ENCODE measurements at places on chromosomes 4 and X.
A peak's percentile ranks its signal among the peaks of the same experiment; 100 is the strongest.

DNA sequence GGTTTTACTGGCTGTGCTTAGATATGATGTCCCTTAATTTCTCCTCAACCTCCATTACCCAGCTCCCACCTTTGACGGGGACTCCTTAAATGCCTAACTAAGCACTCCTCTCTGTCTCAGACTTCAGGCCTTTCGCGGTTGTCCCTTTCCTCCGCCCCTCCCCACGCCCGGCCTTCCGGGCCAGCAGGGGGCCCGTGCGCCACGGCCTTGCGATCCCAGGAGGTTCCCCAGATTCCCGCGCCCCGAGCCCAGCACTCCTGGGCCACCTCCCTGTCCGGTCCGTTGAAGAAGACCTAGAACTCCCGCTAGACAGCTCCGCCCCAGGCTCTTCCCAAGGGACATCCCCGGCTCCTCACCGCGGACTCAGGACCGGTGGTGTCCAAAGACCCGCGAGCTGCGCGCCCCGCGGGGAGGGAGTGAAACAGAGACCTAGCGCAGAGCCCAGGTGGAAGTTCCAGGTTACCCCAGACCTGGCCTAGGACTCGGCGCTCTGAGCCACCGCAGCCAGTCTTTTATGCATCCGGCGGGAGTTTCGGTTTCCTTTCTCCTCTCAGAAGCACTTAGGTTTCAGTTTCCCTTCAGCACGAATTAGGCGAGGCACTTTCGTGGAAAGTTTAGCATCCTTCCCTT, at the start of gene DDX60:
Gene DDX60, minus strand, starts transcription at position 487 of the 630 bp plus-strand sequence. CDS start 7,493 bp downstream, outside the sequence.
- peak; percentile 37 for DNase-seq

DNA sequence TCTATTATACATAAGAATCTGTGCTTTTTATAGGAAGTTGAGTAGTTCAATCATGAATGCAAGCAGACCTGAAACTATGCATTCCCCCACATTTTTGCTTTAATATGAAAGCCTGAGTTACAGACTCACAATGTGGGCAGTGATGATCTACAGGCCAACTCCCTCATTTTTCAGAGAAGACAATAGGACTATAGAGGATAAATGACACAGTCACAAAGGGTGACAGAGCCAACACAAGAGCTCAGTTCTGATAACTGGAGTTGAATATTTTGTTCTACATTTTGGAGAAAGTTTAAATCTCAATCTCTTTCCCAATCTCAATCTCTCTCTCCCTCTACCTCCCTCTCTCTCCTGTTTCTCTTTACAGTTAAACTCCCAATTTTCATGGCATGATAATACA, 27.0 kb downstream of the MBNL3 start:
- DNase-seq = no peak

DNA sequence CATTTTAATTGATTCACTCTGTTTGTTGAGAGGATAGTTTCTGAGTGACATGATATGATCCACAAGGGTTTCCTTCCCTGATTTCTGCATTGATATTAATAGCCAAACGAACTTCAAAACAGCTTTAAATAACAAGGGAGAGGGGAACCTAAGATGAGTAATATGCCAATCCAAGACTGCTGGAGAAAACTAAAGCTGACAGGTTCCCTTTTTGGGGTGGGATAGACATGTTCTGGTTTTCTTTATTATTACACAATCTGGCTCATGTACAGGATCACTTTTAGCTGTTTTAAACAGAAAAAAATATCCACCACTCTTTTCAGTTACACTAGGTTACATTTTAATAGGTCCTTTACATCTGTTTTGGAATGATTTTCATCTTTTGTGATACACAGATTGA, 182.2 kb downstream of the AR start:
- no peak for DNase-seq

GRCh38 chr4:108244606-108245005, 75.9 kb upstream of the LEF1 start:
- DNase-seq = no peak

- DNase-seq = no peak
Observed at GRCh38 chrX:42466332-42467046, 311.5 kb downstream of the PPP1R2C start.

DNA sequence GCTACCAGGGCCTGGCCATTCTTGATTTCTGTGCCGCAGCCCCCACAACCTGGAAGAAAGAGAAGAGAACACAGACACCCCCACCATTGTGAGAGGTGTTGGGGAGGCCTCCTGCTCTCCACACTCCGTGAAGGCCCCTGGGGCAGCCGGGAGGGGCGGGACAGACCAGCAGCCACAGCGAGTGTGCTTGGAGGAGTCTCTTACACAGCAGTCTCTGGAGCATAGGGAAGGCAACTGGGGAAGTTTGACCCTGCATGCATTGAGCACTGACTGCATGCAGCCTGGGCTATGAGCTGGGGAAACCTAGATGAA, 77.9 kb downstream of the ABLIM2 start:
- DNase-seq = no peak

DNA sequence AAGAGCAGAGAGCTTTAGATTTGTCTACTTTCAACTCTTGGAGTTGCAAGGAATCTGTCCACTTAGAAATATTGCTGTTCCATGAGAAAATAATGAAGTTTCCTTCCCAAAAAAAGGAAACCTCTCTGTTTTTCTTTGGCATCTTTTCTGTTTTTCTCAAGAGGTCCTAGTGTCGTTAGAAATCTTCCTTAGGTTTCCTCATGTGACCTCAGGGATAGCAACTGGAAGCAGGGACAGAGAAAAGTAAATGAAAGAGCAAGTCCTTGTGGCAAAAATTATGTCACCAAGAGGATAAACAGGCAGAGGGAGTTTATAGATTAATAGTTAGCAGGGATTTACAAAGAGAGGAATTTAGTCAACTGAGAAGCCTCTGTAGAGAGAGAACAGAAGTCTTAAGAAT, 478.4 kb upstream of the ADGRL3 start:
- DNase-seq = no peak

- DNase-seq = no peak
Observed at GRCh38 chrX:123424546-123424945, 240.5 kb downstream of the GRIA3 start.

GRCh38 chr4:59612235-59612634, 1587.9 kb upstream of the ADGRL3 start:
- DNase-seq = no peak

DNA sequence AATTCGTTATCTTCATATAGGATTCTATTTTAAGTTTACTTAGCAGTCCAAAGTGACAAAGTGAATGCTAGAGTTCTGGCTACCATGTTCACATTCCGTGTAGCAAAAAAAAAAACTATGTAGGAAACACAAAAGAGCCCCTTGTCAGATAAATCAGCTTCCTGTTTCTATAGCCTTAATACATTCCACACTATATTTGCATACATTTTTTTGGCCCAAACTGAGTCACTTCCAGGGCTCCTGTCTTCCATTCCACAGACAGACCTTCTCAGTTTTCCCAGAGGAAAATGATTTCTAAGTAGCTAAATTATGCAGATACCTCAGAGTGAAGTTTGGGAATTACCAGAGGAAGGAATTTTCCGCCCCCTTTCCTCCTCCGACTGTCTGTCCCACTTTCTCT, 841.9 kb upstream of the HS3ST1 start:
- DNase-seq = peak; percentile 12

GRCh38 chr4:18722748-18723191, 701.2 kb upstream of the LCORL start:
- DNase-seq = no peak

GRCh38 chr4:3820806-3821579, 54.8 kb downstream of the ADRA2C start:
- no peak for DNase-seq

DNA sequence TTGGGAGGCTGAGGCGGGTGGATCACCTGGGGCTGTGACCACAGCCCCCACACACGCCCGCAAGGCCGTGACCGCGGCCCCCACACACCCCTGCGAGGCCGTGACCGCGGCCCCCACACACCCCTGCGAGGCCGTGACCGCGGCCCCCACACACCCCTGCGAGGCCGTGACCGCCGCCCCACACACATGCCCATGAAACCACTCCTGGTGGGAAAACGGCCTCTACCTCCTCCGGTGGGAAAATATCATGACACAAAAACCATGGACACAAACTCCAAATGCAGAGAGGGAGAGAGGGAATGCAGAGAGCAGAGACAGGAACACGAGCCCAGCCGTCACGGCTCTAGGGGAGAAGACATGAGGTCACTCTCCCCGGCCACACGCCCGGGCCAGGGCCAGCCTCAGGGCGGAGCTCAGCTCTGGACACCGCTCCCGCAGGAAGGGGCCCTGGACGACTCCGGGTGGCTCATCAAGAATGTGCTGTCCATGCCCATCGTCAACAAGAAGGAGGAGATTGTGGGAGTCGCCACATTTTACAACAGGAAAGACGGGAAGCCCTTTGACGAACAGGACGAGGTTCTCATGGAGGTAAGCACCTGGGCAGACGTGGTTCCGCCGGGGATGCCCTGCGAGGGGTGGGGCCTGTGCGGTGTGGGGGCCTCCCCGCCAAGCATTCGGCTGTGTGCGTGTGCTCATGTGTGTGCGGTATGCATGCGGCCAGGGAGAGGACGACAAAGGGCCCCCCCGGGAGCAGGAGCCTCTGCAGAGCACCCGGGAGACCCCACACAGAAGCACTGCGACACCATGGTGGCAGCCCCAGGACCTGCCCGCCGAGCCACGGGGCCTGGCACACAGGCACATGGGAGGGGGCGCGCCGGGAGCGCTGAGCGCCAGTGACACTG, 17.4 kb downstream of the ATP5ME start:
- no peak for DNase-seq

DNA sequence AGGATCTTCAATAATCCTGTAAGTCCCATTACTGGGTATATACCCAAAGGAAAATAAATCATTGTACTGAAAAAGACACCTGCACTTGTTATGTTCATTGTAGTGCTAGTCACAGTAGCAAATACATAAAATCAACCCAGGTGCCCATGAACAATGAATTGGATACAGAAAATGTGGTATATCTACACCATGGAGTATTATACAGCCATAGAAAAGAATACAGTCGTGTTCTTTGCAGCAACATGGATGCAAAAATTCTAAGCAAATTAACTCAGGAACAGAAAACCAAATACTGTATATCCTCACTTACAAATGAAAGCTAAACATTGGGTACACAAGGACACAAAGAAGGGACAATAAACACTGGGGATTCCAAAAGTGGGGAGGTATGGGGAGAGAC, 100.8 kb upstream of the BMP2K start:
- no peak for DNase-seq

DNA sequence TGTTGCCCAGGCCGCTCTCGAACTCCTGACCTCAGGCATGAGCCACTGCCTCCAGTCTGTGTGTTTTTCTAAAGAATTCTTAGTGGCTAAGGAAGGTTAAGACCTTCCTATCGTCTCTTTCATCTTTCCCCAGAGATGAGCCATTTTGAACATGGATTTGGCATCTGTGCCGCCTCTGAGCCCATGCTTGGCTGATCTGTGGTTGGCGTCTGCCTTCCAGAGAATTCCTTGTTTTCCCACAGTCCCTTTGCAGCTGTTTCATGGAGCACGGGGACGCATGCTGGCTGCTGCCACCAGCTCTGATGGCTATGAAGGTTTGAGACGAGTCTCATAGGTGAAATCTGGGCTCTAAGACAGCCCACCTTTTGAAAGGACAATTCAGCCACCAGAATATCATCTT, 60.4 kb downstream of the SHROOM2 start:
- no peak for DNase-seq

DNA sequence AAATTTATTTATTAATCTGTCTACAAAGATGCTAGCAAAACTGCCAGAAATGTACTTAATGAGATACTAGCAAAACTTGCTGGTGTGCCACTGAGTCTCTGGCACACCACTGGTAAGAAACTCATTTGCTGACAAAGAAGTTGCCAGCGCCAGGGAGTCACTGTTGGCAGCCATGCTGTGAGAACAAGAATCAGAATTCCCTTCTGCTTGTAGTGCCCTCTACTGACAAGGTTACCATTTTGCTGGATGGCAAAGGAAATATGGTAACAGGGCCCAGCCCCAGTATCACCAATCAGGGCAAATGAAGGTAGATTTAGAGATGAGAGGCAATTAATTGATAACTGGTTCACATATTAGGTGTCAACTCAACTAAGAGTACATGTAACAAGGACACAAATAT, 750.1 kb upstream of the ADGRL3 start:
- no peak for DNase-seq

- DNase-seq = no peak
Observed at GRCh38 chr4:120085705-120086104, 19.1 kb upstream of the MAD2L1 start.

DNA sequence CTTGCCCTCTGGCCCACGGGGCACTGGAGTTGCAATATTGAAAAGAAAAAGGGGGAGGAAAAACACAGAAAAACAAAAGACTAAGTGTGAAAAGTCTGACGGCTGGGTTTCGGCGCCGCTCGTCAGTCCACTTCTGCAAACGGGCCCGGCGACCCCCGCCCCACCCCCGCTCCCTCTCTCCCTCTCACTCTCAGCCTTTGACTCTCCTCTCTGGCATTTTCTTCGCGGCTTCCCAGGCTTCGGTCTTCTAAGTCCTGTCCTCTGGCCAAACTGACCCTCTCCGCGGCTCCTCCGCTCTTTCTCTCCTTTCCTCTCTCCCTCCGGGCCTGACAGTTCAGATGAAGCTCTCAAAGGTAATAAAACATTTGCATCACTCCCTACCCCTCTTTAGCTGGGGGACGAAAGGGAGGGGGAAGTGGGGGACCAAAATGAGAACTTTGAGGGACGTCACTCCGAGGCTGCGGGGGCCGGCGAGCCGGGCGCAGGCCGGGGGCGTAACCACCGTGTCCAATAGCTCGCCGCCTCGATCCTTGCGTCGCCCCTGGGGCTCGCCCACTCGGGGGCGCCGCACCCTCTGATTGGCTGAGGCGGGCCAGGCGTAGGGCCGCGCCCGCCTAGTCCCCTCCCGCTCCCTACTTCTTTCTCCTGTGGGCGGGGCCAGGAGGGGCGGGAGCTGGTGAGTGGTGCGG, at the start of gene NKX6-1:
Gene NKX6-1, minus strand, starts transcription at position 358 of the 689 bp plus-strand sequence. CDS start 1,064 bp downstream, outside the sequence.
- DNase-seq = peak; percentile 85

GRCh38 chrX:12370497-12370986, 232.3 kb downstream of the FRMPD4 start:
- no peak for DNase-seq

GRCh38 chr4:25076625-25077398, 46.1 kb upstream of the LGI2 start:
- no peak for DNase-seq

- DNase-seq = no peak
Observed at GRCh38 chr4:142463206-142463605, 382.9 kb downstream of the INPP4B start.

GRCh38 chrX:75522565-75523431, at the start of gene ZDHHC15:
Gene ZDHHC15 (minus strand): TSS chrX:75523037. CDS start chrX:75523024, 13 bp downstream.
- DNase-seq = no peak

- DNase-seq = no peak
Observed at GRCh38 chrX:27078371-27078770, 384.8 kb downstream of the PPP4R3C start.

DNA sequence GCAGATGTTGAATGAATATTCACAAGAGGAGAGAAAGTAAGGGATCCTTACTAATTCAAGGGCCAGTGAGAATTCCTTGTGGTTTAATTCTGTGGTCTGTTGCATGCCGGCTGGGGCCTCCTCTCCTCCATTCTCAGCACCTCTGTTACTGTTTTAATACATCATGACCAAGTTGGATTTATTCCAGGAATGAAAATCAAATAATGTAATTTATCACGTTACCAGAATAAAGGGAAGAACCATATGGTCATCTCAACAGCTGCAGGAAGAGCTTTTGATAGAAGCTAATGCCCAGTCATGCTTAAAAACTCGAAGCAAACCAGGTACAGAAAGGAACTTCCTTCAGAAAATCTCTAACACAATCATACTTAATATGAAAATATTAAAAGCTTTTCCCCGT, 54.1 kb downstream of the GRK4 start:
- no peak for DNase-seq

All from NCI-H1048 (cell line).